Stimulated activated CD4-positive, alpha-beta T cell treated with anti-CD3 and anti-CD28 coated beads, Interleukin-1b, Interleukin-23, amount 100 ng/mL, for 4 hours (primary cell): ENCODE measurements at places on chromosomes 3 and 15.

DNA sequence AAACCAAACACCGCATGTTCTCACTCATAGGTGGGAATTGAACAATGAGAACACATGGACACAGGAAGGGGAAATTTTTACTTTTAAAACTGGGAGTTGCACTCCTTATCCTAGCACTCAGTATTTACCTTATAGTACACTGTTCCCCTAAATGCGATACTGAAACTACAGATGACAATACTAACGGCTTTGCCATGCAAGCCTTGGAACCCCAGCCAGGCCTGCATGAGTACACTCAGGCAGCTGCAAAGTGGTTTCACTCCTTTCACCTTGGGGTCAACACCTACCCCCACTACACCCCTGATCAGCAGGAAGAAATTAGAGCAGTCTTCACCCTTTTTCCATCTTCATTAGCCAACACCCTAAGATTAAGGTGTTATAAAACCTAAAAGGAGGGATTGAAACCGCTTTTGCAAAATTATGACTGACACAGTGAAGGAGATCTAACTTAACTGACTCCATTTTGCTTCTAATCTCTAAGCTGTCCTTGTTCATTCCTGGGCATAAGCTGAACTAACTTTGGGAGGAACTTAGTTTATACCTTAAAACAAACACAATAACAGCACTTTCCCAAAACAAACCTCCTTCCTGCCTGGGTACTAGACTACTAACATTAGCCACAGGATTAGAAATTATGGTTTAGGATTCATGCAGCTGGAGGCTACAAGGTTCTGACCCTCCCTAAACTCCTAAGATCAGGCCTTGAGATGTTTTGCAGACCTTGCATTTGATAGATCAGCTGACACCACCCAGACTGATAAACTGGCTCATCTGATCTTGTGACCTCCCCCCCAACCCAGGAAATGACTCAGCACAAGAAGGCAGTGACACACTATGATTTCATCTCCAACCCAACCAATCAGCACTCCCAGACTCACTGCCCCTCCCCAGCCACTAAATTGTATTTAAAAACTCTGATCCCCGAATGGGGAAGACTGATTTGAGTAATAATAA, 452.1 kb upstream of the PPP2R3A start:
- no peak for DNase-seq

DNA sequence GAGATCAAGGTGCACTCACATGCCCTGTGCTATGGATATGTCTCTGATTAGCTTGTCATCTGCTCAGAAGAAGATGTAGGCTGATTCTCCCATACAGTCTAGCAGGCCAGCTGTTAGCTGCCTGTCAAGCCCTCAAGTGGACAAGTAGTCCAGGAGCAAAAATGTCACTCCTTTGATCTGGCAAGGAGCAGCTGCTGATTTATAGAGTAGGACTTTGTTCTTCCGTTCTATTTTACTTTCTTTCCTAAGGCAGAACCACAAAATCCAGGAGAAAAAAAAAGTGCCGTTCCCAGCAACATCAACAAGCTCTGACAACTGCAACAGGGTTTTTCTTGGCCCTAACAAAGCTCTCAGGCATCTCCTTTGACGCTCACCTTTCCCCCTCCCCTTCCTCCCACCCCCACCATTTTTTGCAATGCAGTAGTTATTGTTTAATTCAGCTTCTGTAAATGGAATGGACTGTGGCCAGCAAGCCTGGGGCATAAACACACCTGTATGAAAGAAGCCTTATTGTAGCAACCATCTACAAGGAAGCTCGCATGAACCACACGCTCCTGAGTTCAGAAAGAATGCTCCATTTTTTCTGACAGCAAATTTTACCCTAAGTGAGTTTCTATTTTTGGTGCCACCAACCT, 196.3 kb downstream of the MEIS2 start:
- DNase-seq = no peak

- no peak for DNase-seq
These were observed 45.2 kb upstream of the UMPS start for GRCh38 chr3:124685067-124685466.

DNA sequence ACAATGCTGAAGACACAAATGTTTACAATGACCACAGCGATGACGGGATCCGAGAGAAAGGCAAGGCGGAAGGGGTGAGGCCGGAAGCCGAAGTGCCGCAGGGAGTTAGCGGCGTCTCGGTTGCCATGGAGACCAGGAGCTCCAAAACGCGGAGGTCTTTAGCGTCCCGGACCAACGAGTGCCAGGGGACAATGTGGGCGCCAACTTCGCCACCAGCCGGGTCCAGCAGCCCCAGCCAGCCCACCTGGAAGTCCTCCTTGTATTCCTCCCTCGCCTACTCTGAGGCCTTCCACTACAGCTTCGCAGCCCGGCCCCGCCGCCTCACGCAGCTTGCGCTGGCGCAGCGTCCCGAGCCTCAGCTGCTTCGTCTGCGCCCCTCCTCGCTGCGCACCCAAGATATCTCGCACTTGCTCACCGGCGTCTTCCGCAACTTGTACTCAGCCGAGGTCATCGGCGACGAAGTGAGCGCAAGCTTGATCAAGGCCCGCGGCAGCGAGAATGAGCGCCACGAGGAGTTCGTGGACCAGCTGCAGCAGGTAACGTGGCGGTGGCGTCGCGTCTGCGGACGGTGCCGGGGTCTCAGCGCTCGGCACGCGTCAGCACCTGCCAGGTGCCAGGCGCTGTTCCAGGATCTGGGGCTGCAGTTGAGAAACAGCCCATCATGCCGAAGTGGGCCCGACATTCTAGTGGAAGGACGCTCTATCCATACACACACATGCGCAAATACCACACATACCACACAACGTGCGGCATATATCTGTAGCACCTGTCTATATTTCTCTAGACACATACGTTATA, at the start of gene DLEC1:
DLEC1 (plus strand) TSS at position 108 of the 798 bp plus-strand sequence; CDS start at position 126, 18 bp downstream.
- DNase-seq = peak; percentile 53

GRCh38 chr15:35455201-35455600, 90.8 kb downstream of the DPH6 start:
- no peak for DNase-seq

GRCh38 chr15:48012191-48012590, 108.6 kb upstream of the SLC24A5 start:
- DNase-seq = no peak

DNA sequence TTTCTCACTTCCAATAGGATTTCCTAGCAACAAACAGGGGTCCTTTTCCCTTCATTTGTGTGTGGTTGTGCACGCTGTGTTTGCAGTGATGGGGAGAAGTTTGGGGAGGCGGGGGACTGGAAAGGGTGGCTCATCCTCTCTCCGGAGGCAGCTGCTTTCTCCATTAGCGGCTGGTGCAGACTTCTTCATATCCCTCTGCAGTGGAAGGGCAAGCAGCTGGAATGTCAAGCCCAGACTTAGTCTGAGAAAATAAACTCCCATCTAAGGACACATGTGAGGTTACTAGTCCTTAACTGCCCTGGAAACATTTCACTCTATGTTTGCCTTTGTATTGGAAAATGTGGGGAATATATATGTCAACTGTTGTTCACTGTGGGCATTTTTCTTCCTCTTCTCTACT, 467.0 kb upstream of the RASGRP1 start:
- no peak for DNase-seq

DNA sequence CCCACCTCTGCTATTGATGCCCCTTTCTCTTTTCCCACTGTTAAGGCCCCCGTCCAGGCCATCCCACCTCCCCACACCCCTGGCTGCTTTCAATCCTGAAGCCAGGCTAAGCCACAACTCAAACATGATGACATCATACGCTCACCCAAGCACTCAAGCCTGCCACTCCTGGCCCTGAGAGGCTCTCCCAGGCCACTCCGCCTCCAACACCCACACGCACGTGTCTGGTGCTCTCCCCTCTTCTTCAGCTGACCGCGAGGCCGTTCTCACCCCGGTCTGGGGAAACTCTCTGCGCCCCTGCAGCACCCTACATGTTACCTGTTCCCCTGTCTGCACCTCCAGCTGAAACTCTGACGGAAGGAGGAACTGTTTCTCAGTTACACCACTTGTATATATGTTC, 6.2 kb downstream of the ZXDC start:
- no peak for DNase-seq

DNA sequence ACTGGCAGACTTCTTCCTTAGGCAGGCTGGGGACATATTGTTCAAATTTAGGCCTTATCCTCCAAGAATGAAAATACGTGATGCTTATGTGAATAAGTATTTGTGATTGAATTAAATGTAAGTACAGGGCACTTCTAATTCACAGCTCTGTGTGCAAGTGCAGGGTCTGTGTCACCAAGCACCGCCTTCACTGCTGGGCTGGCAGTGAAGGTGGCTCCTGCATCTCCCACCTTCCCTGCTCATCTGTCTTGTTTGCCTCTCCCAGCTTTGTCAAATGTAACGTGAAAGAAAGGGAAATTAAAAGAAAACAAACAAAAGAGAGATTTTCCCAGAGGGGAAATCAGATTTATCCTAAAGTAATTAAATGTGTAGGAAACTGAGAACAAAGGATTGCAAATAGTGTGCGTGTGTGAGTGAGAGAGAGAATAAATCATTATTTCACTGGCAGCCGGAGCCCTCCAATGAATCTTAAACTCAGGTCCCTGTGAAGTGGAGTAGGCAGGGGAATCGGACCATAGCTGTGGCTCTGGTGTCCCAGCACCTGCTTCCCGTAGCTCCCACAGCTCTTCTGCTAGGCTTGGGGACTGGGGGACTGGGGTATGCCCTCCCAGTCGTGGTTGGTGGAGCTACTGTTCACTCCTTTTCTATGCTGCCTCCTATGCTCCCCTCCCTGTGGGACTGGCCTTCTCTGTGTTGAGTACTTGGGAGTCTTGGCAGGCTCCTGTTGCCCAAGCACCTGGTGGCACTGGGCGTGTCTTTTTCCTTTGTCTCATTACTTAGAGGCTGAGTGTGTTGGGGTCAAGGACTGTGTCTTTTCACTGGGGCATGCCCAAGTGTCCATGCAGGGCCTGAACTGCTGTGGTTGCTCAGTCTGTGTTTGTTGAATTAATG, 222.2 kb downstream of the EPHB1 start:
- DNase-seq = no peak
